ENCODE measurements at places on chromosomes 2 and 18.

DNA sequence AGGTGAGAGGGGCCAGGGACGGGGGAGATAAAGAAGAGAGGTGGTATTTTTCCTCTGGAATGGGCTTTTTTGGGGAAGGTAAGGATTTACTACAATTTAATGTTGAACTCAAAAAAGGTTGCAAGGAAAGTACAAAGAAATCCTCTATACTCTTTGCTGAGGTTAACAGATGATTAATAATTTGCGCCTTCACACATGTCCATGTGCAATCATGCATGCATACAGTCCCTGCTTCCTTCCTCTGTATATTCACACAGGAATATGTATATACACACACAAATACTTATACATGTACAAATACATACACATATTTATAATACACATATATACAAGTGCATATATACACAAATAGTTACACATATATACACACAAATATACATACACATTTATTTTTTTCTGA lies 193.4 kb downstream of the NBAS start:
- H3K27ac ChIP-seq = no peak overlapping the region
- H3K36me3 ChIP-seq = peaks cover 2% of the 10 kb centered on the region
- DNase-seq = no peak
- H3K27me3 ChIP-seq = no peaks in the 10 kb centered on the region

- peak overlapping the region; percentile 56 for H3K27ac ChIP-seq
- H3K36me3 ChIP-seq = peaks cover 35% of the 10 kb centered on the region
- peaks cover 4% of the 10 kb centered on the region for H3K4me1 ChIP-seq
- no peak for DNase-seq
- no peaks in the 10 kb centered on the region for H3K27me3 ChIP-seq
Measured at GRCh38 chr2:74149570-74150319, 2.0 kb upstream of the BOLA3 start.

DNA sequence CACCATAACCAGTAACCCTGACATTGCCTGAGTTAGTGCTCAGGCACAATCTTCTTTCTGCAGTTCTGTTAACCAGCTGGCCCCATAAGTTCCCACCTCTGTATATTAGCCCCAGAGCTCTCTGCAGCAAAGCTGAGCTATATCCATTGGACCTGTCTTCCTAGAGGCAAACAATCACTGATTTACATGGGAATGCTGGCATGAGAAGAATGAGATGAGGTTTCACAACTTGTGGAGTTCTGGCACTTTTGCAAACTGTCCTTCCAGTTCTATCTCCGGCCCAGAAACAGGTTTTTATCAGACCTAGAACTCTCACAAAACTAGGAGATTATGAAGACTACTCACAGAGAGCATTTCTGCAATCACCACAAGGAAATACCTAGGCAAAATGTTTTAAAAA lies 7.9 kb upstream of the CCBE1 start:
- H3K36me3 ChIP-seq = no peaks in the 10 kb centered on the region
- H3K4me1 ChIP-seq = no peaks in the 10 kb centered on the region
- peaks cover 17% of the 10 kb centered on the region for H3K27me3 ChIP-seq
- no peak overlapping the region for H3K4me3 ChIP-seq

- no peaks in the 10 kb centered on the region for H3K4me1 ChIP-seq
- no peak overlapping the region for H3K4me3 ChIP-seq
- no peak overlapping the region for H3K27ac ChIP-seq
- H3K36me3 ChIP-seq = no peaks in the 10 kb centered on the region
- no peak for DNase-seq
Measured at GRCh38 chr18:12443551-12443950, 35.8 kb downstream of the PRELID3A start.

GRCh38 chr2:188984680-188985079 lies 10.5 kb downstream of the COL3A1 start:
- no peak for DNase-seq
- no peaks in the 10 kb centered on the region for H3K4me1 ChIP-seq
- H3K4me3 ChIP-seq = no peak overlapping the region
- no peaks in the 10 kb centered on the region for H3K36me3 ChIP-seq
- no peaks in the 10 kb centered on the region for H3K27me3 ChIP-seq
- H3K27ac ChIP-seq = no peak overlapping the region

GRCh38 chr2:133012847-133013734 lies 343.1 kb upstream of the LYPD1 start:
- H3K36me3 ChIP-seq = no peaks in the 10 kb centered on the region
- no peaks in the 10 kb centered on the region for H3K27me3 ChIP-seq
- no peaks in the 10 kb centered on the region for H3K4me1 ChIP-seq
- no peak for DNase-seq

DNA sequence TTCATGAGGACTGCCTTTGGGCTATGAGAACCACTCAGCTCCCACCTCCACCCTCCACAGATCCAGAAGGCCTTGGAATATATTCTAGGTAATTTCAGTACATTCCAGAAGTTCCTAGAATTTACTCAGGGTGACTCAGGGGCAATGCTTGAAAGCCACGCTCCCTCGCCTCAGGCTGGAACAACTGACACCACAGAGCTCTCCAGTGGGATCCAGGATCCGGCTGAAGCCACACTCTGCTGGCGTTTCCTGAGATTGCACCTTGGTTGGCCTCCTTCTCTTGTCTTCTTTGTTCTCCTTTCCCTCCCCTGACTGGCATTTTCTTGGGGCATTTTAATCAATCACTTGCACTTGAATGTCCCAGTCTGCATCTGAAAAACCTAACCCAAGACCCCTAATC lies 92.6 kb upstream of the KCNE4 start:
- no peak overlapping the region for H3K27ac ChIP-seq
- H3K27me3 ChIP-seq = peaks cover 45% of the 10 kb centered on the region
- H3K36me3 ChIP-seq = no peaks in the 10 kb centered on the region

GRCh38 chr2:40192864-40193669 lies 258.8 kb downstream of the SLC8A1 start:
- no peak overlapping the region for H3K4me3 ChIP-seq
- DNase-seq = no peak
- H3K27ac ChIP-seq = no peak overlapping the region
- no peaks in the 10 kb centered on the region for H3K4me1 ChIP-seq
- no peaks in the 10 kb centered on the region for H3K36me3 ChIP-seq

GRCh38 chr2:221254299-221254698 lies 317.8 kb downstream of the EPHA4 start:
- no peak overlapping the region for H3K4me3 ChIP-seq
- no peak overlapping the region for H3K27ac ChIP-seq
- no peaks in the 10 kb centered on the region for H3K36me3 ChIP-seq
- DNase-seq = no peak

DNA sequence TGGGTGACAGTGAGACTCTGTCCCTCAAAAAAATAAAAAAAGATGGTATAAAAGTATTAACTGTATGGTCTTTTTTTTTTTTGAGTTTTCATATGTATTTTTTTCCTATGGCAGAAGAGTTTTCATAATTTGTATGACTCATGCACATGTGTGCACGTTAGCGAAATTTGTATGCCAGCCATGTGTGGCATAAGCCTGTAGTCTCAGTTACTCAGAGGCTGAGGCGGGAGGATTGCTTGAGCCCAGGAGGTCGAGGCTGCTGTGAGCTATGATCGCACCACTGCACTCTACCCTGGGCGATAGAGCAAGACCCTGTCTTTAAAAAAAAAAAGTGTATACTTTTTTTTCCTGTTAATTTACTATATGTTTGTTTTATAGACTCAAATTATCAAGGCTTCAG lies 160.8 kb downstream of the TGIF1 start:
- H3K4me3 ChIP-seq = no peak overlapping the region
- no peak overlapping the region for H3K27ac ChIP-seq
- no peak for DNase-seq

- DNase-seq = no peak
- H3K27ac ChIP-seq = no peak overlapping the region
- no peak overlapping the region for H3K4me3 ChIP-seq
- H3K4me1 ChIP-seq = no peaks in the 10 kb centered on the region
- H3K36me3 ChIP-seq = no peaks in the 10 kb centered on the region
Measured at GRCh38 chr2:112144966-112145365, 6.8 kb downstream of the FBLN7 start.

DNA sequence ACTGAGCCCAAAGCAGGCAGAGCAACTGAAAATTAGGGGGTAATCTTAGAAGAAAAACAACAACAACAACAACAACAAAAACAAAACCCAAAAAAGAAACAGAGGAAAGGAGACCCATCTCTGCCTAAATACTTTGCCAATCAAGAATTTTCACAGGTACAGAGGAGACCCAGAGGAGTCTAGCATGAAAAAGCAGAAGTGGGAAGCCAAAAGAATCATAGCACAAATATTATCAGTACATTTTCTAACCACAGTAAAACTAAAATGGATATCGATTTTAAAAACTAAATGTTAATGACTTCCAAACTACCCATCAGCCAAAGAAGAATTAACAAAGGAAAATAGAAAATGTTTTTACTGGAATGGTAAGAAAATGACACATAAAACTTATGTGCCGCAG lies 148.1 kb downstream of the BAZ2B start:
- no peak overlapping the region for H3K4me3 ChIP-seq
- H3K27ac ChIP-seq = no peak overlapping the region
- peaks cover 17% of the 10 kb centered on the region for H3K4me1 ChIP-seq
- H3K36me3 ChIP-seq = peaks cover 3% of the 10 kb centered on the region
- H3K27me3 ChIP-seq = no peaks in the 10 kb centered on the region

DNA sequence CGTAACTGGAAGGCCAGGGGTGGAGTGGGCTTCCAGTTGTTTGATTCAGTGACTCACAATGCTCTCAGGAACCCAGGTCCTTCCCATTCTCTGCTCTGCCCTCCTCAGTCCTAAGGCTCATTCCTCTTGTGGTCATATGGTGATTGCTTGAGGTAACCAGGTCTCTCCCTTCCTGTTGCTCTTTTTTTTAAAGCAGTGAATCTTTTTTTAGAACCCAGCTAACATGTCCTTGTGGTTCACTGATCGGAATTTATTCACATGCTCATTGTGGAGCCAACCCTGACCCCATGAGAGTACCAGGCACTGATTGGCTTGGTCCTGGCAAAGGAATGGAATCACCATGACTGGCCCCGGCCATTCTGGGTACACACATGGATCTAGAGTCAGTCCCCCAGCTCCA lies 7.4 kb downstream of the THNSL2 start:
- DNase-seq = no peak
- peaks cover 14% of the 10 kb centered on the region for H3K36me3 ChIP-seq
- no peak overlapping the region for H3K4me3 ChIP-seq
- H3K27me3 ChIP-seq = peaks cover 47% of the 10 kb centered on the region
- H3K27ac ChIP-seq = no peak overlapping the region
- peaks cover 3% of the 10 kb centered on the region for H3K4me1 ChIP-seq

DNA sequence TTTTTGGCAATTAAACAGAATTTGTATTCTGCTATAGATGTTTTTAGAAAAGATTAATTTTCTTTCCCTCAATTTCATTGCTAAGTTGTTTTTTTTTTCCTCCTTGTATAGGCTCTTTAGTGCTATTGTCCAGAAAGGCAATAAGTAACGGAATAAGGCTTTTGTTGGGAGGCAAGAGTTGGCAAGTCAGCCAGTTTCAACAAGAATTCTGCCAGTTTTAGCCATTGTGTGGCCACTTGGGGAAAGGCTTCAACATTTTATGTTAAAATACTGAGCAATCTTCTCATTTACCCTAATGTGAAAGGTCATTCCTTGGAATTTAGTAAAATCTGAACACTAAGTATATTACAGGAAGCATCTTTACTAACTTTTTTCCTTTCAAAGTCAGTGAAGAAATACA lies 9.6 kb downstream of the CALCRL start:
- no peaks in the 10 kb centered on the region for H3K27me3 ChIP-seq
- H3K4me1 ChIP-seq = no peaks in the 10 kb centered on the region
- no peak overlapping the region for H3K4me3 ChIP-seq
- no peaks in the 10 kb centered on the region for H3K36me3 ChIP-seq
- no peak for DNase-seq
- H3K27ac ChIP-seq = no peak overlapping the region

DNA sequence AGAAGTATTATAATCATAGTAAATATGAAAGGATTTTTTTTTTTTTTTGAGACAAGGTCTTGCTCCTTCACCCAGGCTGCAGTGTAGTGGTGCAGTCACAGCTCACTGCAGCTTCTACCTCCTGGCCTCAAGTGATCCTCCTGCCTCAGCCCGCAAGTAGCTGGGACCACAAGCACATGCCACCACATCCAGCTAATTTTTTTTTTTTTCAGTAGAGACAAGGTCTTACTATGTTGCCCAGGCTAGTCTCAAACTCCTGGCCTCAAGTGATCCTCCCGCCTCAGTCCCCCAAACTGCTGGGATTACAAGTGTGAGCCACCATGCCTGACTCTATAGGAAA lies 301.6 kb upstream of the STON1 start:
- peaks cover 3% of the 10 kb centered on the region for H3K4me1 ChIP-seq
- H3K27me3 ChIP-seq = no peaks in the 10 kb centered on the region
- no peak overlapping the region for H3K4me3 ChIP-seq
- DNase-seq = no peak
- H3K36me3 ChIP-seq = no peaks in the 10 kb centered on the region
- peak overlapping the region; percentile 8 for H3K27ac ChIP-seq

- no peak for DNase-seq
- H3K27ac ChIP-seq = no peak overlapping the region
Measured at GRCh38 chr18:37636831-37637477, 71.4 kb upstream of the CELF4 start.

DNA sequence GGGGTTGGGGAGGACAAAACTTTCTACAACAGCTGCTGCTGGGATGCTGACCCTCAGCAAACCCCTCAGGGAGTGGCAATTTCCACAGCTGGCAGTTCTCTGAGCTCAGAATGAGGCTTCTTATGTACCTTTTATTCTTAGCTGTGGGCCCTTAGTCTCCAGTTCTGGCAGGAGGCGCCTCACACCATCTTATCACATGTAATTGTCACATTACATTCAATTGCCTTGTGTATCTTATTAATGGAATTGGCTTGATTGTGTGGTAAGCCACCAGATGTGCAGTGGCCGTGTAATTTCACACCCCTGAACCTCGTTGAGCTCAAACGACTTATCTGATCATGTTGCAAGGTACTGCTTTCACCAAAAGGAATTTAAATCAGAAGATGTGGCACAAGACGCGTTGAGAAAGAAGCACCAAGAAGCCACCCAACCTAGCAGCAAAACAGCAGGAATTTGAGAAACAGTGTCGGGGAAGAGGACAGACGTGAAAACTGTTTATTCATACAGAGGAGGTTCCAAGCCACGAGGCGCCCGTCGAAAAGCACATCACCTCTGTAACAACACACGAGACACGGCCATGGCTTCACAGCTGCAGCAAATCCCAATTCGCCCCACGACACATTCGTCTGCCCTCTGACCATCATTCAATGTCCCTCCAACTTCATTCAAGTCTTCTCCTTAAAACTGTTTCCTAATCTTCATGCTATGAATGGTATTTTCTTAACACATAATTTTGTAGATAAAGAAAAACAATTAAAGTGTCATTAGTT lies 53.6 kb upstream of the LPIN2 start:
- peaks cover 6% of the 10 kb centered on the region for H3K36me3 ChIP-seq
- peaks cover 22% of the 10 kb centered on the region for H3K4me1 ChIP-seq
- DNase-seq = no peak
- peak overlapping the region; percentile 54 for H3K4me3 ChIP-seq
- H3K27ac ChIP-seq = peak overlapping the region; percentile 91

- H3K4me1 ChIP-seq = no peaks in the 10 kb centered on the region
- H3K36me3 ChIP-seq = no peaks in the 10 kb centered on the region
- H3K27ac ChIP-seq = no peak overlapping the region
- DNase-seq = no peak
Measured at GRCh38 chr18:12283666-12284065, 24.4 kb upstream of the TUBB6 start.
